ENCODE measurements at places on chromosomes 4 and X.

DNA sequence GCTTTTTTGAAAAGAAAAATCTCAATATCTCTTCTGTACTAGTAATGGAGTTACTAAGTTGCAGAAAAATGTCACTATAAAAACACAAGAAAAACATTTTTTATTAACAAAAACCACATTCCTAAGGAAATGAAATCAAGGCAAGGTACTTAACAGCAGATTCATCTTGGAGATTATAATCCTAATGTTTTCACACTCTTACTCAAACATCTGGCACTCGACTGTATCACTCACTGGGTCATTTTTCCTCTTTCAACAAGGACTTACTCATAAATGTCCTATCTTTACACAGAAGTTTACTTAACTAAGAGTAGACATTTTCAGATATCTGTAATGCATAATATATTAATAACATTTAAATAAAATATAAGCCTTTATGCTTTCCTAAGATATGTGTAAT is 216.6 kb downstream of the NR3C2 start:
- no peak for DNase-seq

DNA sequence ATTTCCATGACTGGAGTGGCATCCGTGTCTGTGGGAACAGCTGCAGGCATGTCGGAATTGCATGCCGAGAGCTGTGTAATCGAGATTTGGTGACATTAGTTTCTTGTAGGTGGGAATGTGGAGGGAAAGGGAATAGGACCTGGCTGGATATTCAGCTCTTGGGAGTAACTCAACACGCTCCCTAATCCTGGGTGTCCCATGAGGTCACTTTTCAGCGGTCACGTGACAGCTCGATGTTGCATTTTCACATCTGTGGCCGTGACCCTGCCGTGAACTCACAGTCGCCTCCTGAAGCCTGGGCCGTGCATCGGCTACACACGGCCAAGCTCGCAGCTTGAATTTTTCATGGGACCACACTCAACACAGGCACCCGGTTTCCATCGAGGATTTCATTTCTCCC is 25.8 kb upstream of the PSAPL1 start:
- no peak for DNase-seq

GRCh38 chr4:80252427-80252826 is 14.0 kb upstream of the FGF5 start:
- no peak for DNase-seq

DNA sequence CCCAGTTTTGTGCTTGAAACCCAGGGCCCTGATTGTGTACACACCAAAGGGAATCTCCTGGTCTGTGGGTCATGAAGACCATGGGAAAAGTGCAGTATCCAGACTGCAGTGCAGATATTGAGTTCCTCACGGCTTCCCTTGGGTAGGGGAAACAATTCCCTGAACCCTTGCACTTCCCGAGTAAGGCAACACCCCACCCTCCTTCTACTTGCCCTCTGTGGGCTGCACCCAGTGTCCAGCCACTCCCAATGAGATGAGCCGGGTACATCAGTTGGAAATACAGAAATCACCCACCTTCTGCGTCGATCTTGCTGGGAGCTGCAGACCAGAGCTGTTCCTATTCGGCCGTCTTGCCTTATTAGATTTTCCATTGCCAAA is 134.2 kb downstream of the FNIP2 start:
- DNase-seq: no peak

DNA sequence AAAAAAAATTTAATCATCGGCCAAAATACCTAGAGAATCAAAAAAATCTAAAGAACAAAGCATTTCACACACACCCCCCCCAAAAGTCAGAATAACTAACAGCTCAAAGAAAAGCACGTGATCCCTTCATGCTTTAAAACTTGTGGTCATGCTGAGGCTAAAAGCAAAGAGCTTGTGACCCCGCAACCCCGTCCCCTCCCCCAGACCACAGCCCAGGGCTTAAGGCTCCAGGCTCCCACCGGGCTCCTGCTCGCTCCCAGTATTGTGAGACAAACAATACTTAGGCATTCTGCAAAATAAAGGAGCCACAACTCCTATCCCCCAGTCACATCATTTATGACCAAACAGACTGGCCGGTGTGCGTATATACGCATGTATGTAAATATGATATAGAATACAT is 62.1 kb upstream of the CCDC160 start:
- DNase-seq: no peak

- DNase-seq: no peak
Measured at GRCh38 chr4:156686120-156686519, 285.5 kb downstream of the PDGFC start.

DNA sequence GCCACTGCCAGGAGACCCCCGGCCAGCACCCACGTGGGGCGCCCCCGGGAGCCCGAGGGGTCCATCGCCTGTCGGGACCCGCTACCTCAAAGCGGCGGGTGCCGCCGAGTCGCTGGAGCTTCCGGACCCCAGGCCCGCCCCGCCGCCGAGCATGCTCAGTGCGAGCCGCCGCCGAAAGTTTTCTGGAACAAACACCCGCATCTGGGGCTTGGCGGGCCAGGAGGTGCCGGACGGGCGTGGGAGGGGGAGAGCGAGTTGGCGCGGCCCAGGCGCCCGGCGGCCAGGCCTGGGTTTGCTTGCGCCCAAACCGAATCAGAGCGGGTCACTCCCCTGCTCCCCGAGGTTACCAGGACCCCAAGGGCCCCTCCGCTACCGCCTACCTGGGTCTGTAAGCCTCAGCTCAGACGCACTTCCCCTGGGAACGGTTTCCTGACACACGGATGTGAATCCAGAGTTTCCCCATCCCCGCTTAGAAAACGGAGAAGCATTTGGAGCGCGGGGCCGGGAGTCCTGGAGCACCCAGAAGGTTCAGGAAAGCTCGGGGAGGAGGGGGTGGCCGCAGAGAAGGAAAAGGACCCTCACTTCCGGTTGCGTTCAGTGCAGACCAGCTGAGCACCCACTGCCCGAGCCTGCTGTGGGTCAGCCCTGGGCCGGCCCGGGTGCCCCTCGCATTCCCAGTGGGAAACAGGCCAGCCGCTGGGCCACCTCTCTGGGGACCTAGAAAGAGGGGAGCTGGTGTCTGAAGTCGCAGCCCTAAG is at the start of gene EVC2:
Gene EVC2, minus strand, starts transcription at position 111 of the 758 bp plus-strand sequence. Its CDS starts 46 bp downstream, at position 65.
- no peak for DNase-seq

DNA sequence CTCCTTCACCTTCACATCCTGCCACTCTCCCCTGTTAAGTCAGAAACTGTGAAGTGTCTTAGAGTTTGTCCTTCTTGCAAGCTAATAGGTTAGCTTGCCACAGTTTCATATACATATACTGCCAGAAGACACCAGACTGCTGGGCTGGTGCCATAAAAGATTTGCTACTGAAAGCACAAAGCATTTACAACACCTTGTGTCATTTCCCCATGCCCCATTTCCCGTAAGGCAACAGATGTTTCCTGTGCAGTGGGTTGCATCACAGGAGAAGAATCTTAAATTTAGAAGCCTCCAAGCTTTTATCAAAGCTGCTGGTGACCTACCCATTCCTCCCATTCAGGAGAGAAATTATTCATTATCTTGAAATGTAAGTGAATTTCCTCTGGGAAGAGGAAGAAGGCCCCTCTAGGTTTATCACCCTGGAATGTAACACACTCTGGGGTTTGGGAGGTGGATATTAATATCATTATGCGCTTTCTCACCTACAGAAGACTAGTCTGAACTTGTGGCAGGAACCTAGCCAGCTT is 34.5 kb upstream of the RAB33B start:
- no peak for DNase-seq

DNA sequence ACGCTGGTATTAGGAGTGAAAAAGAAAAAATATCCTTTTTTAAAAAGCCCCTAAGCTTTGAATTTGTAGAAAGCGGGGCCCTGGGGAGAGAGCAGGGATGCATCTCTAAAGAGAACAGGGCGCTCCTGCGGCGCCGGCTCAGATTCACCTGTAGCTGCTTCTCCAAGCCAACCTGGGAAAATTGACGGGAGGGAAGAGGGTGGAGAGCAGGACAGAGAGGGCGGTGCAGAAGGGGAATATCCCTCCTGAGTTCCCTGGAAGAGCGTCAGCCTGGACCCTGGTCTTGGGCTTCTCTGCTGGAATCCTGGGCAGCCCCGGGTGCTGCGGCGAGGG is 776 bp upstream of the SOWAHD start:
- no peak for DNase-seq

- no peak for DNase-seq
Measured at GRCh38 chr4:85953651-85954018, 406.2 kb downstream of the MAPK10 start.

DNA sequence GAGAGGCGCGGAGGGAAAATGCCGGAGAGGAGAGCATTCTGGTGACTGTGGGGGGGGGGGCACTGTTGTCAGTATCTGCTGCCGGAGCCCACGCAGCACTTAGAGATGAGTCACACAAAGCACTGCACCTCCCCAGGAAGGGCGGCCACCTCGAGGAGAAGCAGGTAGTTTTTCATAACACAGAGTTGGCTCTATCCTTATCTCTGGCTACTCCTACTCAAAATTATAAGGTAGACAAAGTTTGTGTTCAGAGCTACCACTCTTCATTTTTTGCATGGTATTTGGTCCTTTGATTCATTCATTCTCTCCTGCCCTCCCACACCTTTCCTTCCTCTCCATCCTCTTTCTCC is 76.2 kb upstream of the SCOC start:
- no peak for DNase-seq
